ENCODE measurements at places on chromosomes 11 and 22.

GRCh38 chr22:35315855-35316745 lies 16.4 kb downstream of the TOM1 start:
- DNase-seq: no peak

GRCh38 chr22:34210301-34210700 lies 290.0 kb upstream of the LARGE1 start:
- no peak for DNase-seq

DNA sequence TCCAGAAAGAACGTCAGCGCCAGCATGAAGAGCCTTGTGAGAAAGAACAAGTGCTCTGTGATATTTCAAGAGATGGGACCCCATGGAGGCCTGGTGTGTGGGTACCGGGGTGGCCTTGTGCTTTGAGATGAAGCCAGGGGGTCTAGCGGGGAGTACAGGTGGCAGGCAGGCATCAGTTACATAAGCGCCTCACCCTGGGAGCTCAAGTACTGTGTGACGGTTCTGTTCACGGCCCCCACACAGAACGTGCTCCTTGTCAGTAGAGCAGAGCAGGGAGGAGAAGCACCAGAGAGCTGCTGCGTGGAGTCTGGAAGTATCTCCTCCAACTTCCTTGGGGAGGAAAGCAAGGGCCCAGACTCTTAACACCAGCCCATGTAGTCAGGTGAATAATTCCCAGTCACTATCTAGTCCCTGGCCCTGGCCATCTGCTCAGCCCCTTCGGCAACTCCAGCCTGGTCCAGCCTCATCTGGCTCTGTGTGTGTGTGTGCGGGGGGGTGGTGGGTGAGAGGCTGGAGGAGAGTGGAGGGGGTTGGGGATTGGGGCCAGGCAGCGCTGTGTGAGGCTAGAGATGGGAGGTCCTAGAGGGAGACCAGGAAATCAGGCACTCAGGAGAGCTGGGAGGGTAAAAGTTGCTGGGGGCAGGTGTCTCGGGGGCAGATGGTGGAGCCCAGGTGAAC lies 32.4 kb downstream of the MCM5 start:
- DNase-seq: no peak

GRCh38 chr11:64466115-64466718 lies 107.3 kb downstream of the RPS6KA4 start:
- DNase-seq: no peak

- no peak for DNase-seq
Observed at GRCh38 chr11:133258751-133259150, 273.6 kb downstream of the OPCML start.

DNA sequence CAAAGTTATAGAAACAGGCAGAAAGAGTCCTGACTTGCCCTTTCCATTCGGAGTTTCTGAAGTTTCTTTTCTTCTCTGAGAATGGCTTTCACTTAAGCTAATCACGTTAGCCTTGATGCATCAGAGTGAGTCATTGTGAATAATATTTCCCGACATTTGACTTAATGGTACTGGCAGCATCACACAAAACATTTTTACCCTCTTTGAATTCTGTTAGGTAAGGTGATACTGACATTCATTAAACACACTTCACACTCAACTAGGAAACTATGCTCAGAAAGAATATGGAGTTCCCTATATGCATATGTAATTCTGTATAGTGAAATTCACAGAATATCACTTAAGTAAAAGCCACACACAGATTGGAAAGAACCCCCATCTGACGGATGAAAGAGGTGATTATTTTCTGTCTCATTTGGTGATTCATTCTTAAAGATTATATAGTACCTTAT lies 120.8 kb upstream of the ARHGAP20 start:
- no peak for DNase-seq

GRCh38 chr11:135046986-135047385 lies 634.9 kb upstream of the B3GAT1 start:
- no peak for DNase-seq

DNA sequence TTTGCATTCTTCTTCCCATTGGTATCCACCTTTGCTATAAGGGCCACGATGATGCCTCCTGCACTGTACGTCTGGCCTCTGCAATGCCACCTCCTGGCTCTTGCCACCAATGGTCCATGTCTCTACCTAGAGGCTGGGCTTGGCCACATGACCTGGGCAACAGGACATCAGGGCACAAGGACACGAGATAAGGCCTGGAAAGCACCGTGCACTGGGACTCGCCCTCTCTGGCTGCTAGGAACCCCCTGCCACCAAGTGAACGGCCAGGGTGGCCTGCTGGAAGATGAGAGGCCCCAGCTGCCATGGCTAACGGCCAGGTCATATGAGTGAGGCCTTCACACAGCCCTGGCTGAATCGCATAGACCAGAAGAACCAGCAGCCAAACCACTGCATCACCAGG lies 87.4 kb downstream of the TRMU start:
- DNase-seq: no peak

- DNase-seq: no peak
Observed at GRCh38 chr22:29259253-29259899, 8.4 kb downstream of the RHBDD3 start.

- no peak for DNase-seq
Observed at GRCh38 chr11:1276041-1276790, 33.2 kb downstream of the TOLLIP start.

GRCh38 chr11:72228229-72228843 lies 3.8 kb downstream of the INPPL1 start:
- DNase-seq: no peak

GRCh38 chr22:44658311-44658953 lies 43.6 kb upstream of the PRR5 start:
- no peak for DNase-seq

DNA sequence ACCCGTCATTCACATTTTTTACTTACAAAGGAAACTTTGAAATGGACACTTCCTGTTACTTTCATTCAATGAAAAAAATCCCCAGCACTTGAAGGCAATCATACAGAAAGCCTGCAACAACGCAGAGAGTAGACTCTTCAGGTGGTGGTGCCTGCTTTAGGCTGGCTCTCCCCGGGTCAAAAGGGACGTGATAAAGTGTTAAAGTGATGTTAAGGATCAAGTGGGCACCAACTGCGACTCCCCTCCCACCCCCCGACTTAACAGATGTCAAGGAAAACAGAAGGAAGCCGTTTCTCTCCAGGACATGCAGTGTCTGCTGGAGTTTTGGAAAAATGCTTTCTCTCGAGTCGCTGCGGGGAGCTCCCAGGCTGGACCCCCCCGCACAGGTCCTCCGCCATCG lies 414 bp upstream of the PNPLA3 start:
- no peak for DNase-seq

- no peak for DNase-seq
Observed at GRCh38 chr22:34570408-34570807, 495.6 kb upstream of the ISX start.

Measured in stimulated activated CD4-positive, alpha-beta T cell treated with anti-CD3 and anti-CD28 coated beads, Interleukin-1b, Interleukin-23, amount 100 ng/mL, for 1 hour (primary cell).